ENCODE measurements at places on chromosomes 4 and X.

GRCh38 chr4:41874398-41874797 lies 60.8 kb upstream of the TMEM33 start:
- DNase-seq = no peak

DNA sequence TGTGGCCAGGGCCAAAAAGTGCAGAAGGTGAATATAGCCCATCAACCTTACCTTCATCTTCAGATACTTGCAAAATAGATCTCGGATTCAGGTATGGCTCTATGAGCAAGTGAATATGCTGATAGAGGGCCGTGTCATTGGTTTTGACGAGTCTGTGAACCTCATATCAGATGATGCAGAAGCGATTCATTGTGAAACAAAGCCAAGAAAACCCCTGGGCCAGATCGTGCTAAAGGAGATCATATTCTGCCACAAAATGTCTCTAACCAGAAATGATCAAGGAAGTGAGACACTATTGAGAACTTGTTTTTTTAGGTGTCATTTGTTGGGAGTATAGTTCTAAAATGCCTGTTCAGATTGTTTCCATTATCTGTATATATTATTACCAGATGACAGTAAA lies 48.3 kb downstream of the PDK3 start:
- DNase-seq = no peak

DNA sequence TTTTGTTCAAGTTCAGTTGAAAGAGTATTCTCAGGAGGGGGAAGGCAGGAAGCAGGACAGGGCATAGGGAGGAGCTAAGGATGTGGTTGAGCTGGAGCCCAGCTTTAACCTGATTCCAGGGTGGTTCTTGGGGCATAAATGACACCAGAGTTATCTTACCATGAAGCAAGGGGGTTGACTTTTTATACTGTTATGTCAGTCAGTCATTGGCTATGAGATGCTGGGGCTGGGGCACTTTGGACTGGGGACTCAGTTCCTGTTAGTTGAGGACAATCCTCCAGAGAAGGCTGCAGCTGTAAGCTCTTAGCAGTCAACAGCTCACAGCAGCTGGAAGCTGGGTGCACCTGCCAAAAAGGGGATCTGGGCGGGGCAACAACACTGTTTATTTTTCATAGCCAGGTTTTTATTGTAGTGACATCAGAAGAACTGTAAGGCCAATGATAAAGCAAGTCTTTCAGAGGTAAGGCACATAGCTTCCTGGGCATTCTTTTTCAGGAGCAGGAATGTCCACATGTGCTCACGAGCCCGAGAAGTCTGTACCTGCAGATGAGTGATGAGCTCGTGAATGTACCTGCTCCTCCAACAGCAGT lies 78.5 kb downstream of the MID1IP1 start:
- no peak for DNase-seq

GRCh38 chr4:145954924-145955339 lies 16.3 kb upstream of the ZNF827 start:
- DNase-seq = no peak

GRCh38 chr4:160299608-160300007 lies 1196.7 kb downstream of the RAPGEF2 start:
- no peak for DNase-seq

DNA sequence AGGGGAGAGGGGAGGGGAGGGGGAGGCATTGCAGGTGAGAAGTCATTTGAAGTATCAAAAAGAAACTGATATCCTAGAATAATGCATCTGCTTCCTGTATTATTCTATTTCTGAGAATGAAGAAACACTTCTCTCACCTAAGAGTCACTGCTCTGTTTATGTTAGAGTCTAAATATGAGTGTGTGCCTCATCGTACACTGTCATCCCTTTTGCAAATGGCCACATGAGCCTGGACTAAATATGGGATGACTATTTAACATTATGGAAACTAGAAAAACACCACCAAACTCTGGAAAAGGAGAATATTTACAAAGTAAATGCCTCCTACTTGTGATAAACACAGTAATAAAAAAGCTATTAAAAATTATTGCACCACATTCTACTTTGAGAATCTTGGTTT lies 146.4 kb upstream of the NOCT start:
- DNase-seq = no peak

GRCh38 chr4:100261346-100261745 lies 71.1 kb upstream of the DDIT4L start:
- DNase-seq = no peak

DNA sequence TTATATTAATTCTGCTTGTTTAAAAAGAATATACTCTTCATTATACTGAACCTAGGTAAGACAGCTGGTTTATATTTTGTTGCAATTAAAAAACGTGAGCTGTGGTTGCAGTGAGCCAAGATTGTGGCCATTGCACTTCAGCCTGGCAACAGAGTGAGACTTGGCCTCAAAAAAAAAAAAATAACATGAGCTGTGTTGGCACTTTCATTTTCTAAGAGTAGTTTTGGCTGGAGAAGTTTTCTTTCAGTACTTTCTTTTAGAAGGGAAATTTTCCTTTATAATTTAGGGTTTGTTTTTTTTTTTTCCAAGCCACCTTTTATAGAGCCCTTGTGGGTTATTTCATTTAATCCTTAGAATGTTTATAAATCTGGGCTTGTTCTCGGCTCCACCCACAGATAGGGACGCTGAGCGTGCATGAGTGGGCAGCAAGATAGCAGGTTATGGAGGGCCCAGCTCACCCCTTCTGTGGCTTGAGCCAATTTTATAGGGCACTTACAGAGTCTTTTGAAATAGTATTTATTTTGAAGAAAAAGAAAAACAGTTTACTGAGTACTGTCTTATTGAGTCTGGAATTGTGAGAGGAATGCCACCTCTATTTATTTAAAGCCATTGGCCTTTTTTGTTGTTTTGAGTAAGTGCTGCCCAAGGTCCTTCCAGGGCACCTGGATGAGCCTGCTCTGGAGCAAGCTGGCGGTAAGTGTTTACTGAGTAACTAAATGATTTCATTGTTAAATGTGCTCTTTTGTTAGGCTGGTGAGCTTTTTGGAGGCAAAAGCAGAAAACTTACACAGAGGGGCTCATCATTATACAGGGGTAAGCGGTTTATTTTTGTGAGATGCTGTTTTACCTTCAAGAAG lies 60.9 kb downstream of the HTT start:
- no peak for DNase-seq
